ENCODE measurements at places on chromosomes 6 and 20.
A peak's percentile ranks its signal among the peaks of the same experiment; 100 is the strongest.

DNA sequence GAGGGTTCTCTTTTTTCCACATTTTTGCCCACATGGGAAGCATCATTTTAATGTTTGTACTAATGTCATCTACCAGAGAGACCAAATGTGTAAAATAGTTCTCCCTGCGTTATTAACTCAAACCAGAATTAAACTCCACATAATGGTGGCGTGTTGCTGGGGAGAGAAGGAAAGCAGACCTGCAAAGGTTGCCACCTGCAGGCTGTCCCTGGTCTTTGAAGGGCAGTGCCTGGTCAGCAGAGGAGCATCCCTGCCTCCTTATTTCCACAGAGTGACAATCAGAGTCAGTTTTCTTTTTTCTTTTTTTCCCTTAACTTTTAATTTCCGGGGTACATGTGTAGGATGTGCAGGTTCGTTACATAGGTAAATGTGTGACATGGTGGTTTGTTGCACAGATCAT is 214.5 kb downstream of the TBX18 start:
- no peak for DNase-seq

- no peak for DNase-seq
Observed at GRCh38 chr6:36128073-36128472, 2.2 kb upstream of the MAPK13 start.

DNA sequence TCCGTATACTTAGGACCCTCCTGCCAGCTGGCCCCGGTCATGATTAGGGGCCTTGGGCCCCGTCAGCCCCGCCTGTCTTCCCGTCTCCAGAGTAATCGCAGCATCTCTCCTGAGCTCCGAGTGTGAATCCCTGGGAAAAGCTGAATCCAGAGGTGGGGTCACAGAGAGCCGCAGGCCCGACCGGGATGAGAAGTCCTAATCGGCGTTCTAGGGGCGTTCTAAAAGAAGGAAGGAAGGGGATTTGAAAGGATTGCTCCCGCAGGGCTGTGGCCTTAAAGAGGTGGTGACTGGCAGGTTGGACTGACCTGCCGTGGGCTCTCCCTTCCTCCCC is 371 bp downstream of the HMGN4 start:
- no peak for DNase-seq

DNA sequence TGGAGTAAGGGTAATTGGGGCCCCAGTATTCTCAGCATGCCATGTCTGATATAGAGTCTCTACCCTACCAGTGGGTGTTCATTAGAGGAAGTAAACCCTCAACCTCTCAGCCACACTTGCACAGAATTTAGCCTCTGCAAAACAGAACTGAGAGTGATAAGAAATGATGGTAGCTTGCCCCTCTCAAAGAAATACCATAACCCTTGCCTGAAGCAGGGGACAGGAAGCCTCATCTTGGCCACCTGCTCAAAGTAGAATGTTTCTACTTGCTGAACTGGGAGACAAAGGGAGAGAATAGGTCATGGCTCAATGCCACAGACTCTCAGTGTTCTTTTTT is 33.7 kb downstream of the SPTLC3 start:
- DNase-seq: no peak

DNA sequence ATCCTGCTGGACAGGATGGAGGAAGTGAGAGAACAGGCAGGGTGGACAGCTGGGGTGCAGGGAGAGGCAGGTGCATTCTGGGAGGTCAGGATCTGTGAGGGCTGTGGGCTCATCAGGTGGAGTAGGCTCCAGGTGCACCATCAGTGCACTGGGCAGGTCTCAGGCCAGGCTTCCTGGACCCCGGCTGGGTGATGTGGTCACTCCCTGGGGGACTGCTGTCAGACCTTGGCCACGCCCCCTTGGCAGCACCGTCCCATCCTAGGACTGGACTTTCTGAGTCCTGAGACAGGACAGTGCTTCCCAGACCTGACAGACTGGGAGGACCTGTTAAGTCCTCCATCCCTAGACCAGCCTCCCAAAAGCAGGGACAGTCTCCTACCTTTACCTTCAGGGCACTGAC is 626.7 kb upstream of the DEFB115 start:
- DNase-seq: no peak

DNA sequence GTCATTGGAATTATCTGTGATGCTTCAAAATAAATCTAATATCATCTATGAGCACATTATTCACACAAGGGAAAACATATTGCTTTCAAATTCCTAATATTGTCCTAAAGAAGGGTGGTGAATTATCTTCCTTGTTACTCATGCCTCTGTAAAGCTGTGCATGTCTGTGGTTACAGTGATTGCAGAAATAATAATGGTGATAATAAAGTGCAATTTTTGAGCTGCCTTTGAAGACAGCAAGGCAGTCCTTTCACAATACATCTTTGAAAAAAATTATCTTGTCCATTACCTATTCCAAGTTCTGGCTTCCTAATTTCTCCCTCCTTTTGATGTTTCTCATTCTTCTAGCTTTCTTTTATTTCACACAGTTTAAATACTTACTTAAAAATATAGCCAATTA is 442.1 kb upstream of the EYS start:
- DNase-seq: no peak

GRCh38 chr6:6995328-6995727 is 112.4 kb upstream of the RREB1 start:
- DNase-seq: no peak

DNA sequence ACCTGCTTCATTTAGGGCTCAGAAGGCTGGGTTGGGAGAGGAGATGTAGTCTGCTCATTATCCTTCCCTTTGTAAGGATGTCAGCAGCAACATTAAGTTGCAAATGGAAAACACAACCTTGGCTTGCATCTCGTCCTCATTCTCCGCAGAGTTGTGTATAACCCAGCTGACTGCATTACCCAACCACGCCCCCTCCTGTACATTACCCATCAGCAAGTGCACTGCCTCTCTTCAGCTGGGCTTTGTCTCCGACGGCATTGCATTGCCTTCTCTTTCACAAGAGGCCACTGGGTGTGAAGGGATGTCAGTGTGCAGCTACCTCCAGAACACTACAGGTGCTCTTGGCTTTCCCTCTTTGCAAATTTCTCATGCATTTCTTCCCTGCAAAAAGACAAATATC is 128.7 kb upstream of the TSHZ2 start:
- no peak for DNase-seq

DNA sequence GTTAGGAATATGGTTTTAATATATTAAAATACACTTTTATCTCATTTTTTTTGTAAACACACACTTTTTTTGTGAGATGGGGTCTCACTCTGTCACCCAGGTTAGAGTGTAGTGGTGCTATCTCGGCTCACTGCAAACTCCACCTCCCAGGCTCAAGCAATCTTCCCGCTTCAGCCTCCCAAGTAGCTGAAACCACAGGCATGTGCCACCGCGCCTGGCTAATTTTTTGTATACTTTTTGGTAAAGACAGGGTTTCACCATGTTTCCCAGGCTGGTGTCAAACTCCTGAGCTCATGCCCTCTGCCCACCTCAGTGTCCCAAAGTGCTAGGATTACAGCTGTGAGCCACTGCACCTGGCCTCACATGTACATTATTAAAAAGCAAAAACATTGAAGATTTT is 10.8 kb downstream of the IPCEF1 start:
- no peak for DNase-seq

DNA sequence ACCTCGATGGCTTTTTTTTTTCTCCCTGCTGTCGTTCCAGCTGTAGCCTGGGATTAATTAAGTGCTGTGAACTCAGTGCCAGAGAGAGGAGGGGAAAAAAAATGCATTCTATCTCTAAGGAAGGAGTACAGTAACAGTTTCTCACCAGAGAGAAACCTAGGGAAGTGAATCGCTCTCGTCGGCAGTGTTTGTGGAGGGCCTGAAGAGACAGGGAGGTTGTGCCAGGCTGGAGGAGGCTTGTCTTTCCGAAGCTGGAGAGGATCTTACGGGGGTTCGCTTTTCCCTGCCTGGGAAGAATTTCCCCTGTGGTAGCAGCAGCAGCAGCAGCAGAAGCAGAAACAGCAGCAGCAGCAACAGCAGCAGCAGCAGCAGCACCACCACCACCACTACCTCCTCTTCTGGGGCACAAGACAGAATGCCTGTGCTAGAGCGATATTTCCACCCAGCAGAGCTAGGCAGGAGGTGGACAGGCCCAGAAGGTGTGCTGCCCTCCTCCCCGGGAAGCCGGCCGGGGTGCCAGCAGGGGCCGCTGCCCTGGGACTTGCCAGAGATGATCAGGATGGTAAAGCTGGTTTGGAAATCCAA is 186.5 kb downstream of the PDE7B start:
- no peak for DNase-seq

DNA sequence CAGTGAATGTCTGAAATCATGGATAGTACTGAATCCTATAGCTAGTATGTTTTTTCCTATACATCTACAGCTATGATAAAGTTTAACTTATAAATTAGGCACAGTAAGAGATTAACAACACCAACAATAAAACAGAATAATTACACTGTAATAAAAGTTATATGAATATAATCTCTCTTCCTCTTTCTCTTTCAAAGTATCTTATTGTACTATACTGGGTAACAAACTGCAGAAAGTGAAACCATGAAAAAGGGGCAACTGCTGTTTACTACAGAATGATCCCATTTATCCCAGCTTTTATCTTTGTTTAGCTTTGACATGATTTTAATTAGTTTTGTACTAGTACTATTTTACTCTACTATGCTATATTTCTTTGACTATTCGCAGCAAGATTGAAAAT is 25.8 kb downstream of the ESF1 start:
- no peak for DNase-seq

GRCh38 chr6:148736774-148737412 is 9.9 kb upstream of the UST start:
- DNase-seq: no peak

DNA sequence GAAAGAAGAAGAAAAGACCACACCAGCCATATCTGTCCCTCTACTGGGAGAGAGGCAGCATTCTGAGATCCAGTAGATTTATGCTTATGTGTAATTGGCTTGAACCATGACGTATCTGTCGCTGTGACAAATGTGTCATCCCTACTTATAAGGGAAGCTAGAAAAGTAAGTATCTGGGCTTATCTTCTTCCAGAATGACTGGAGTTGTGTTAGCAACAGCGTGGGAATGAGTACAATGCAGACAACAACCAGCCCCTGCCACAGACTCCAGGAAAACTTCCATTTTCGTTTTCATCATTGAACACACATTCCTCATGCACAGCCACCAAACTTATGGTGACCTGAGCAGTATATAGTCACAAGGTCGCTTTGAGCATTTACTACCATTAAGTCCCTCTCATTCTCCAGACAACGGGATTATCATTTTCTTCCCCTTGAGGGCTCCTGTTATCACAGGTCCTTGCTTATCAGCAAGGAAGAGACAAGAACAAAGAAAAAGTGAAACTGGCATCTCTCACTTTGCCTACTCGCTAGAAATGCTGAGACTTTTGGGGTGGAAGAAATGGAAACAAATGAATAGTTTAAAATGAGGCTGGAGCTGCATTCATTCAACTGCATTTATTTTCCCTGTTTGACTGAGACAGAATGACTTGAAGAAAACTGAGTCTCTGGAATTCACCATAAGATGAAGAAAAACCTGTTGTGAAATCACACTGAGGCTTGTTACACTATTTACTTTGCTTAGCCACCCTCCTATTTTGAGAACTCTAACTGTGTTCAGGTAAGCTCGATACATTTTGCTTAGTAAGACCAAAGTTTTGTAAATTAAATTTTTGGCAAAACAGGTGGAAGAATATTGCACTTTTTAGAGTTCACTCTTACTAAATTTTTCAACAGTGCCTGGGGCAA is 149.3 kb upstream of the FOXQ1 start:
- no peak for DNase-seq

GRCh38 chr6:15901141-15902115 is 227.5 kb upstream of the MYLIP start:
- peak; percentile 41 for DNase-seq

- no peak for DNase-seq
Observed at GRCh38 chr20:59636766-59637370, 32.5 kb downstream of the PHACTR3 start.

DNA sequence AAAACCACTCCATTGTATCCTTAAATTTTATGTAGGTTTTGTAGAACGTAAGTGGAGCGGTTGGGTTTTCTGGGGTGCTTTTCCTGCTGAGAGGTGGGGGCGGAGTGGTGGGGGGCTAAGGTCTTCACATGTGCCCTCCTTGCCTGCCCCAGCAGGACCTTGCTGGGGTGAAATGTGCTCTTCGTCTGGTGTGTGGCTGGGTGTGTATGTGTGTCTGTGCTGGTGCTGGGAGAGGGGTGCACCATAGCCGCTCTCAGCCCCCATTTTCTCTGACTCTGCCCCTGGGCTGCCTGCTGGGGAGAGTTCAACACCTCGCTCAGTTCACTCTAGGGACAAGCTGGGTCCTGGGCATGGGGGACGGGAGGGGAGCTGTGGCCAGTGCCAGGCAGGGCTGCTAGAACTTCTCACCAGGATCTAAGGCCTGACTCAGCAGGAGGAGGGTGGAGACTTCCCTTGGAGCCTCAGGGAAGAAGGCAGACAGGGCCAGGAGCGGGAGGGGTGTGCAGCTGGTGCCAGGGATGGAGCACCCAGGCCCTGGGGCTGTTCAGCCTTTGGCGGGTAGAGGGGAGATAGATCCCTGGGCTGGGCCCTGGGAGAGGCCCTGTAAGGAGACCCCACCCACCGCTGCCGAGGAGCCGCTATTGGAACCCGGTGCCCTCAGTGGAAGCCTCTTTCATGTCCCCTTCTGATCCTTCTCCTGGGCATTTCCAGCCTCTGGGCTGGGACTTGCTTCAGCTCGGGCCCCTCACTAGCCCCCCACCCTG is 4.8 kb downstream of the SOX18 start:
- DNase-seq: no peak

- DNase-seq: no peak
Observed at GRCh38 chr6:149897015-149897697, 757 bp downstream of the RAET1E start.

- no peak for DNase-seq
Observed at GRCh38 chr6:133816171-133816570, 72.7 kb upstream of the TCF21 start.

- DNase-seq: no peak
Observed at GRCh38 chr6:113995634-113996033, 24.7 kb upstream of the HDAC2 start.

DNA sequence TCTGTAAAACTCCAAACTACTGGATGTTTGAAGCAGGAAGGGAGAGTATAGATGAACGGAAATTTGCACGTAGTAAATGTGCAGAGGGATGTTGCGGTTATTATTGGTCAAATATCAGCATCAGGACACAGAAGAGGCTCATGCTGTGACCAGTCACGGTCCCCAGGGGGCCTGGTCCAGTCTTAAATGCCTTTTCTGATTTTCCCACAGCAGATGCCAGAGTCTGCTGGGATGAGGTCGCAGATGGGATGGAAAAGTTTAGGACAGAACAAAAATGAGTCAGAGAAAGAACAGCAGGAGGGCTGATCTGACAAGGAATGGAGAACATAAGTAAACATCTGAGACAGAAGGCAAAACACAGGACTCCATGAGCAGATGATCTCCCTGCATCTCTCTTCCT is 11.7 kb upstream of the SIRPG start:
- no peak for DNase-seq
